Activated naive CD4-positive, alpha-beta T cell (primary cell): ENCODE measurements at places on chromosomes 7 and 10.

GRCh38 chr7:123410273-123410904 lies 124.0 kb downstream of the IQUB start:
- DNase-seq = no peak

DNA sequence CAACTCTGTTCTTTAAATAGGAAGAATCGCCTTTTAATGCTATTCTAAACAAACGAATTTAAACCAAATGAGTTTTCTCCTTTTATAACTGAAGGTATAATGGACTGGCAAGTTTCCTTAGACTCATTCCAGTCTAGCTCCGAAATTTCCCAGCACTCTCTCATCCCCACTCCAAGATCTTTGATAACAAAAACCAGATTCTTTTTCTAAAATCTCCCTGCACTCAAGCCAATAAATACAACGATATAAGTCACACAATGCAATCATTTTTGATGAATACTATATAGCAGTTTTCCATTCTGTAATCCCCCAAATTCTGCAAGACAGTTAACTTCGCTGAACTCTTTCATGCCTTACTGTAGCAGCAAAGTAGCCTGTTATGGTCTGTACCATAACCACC lies 1.9 kb downstream of the OGA start:
- no peak for DNase-seq

DNA sequence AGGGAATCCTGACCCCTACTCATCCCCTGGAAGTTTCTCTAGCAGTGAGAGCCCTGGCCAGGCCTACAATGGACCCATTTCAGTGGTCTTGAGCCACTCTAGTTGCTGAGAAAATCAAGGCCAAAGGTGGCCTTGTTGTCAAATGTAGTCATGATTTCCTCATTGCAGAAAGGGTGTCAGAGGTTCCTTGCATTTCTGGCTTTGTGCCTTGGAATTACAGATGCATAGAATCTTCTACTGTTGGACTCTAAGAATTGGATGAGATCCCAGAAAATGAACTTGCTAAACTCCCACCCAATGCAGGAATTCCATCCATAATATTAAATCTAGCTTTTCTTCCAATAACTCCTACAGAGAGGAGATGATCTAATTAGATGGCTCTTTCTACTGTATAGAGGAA lies 12.2 kb downstream of the CPA2 start:
- no peak for DNase-seq

DNA sequence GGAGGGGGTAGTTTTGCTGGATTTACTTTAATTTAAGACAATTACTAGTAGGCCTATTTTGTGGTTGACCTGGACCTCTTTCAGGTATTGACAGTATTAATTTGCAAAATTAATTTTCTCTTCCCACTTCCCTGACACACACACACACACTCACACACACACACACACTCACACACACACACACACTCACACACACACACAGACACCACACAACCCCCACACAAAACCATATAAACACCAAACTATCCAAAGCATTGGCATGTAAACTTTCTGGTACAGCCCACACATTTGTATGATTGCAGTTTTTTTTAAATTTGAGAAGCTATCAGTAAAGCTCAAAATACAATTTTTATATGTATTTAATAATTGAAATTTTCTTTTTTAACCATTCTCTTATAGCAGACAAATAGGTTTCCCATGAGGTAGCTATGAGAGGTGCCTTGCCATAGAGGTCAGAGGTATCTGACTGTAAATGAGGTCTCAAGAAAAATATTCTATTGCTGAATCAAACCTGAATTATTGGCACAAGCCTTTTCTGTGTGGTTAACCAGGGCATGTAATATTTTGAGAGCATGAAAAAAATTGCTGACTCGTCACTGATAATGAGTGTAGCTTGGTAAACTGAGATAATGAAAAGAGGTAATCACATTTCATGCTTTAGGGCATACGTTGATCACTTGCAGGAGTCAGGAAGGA lies 306.5 kb downstream of the GATA3 start:
- DNase-seq = no peak

DNA sequence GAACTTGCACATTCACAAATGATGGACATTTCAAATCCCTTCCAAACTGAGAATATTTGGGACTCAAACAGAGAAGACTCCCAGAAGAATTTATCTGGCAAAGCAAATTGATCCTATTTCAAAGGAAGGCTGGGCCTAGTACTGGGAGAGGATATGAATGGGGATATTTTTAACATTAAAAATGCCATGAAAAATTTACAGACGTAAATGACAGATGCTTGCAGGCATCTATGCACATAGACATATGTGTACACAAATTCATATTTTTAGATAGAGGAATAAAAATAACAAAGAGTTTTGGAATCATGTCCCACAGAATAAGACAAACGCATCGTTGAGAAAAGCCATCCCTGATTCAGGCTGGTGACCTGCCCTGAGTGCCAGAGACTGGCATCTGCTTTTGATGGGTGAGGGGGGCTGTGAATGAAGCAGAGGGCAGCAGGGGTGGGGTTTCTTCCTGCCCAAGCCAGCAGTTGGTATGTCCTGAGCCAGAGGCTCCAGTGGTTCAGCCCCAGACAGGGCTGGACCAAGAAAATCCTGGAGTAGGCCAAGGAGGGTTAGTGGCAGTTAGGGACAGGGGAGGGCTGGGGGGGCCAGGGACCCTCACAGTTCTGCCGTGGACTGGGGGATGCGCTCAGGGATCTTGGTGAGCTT lies 138.5 kb downstream of the SLIT1 start:
- no peak for DNase-seq

DNA sequence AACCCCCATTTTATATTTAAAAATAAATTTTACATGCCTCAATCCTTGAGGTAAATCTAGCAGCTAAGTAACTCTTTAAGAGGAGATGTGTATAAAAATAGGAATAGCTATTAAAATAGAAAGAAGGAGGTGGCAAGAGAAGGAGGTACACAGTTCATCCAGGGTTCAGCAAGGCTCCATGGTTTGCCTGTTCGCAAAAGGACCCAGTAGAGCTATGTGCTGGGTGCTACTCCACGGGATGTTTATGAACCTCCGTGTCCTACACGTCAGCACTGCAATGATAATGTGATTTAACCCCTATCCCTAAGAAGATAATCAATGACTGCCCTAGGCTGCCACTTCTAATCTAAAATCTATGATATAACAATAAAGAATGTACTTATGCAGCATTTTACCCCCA lies 926 bp upstream of the DENND11 start:
- no peak for DNase-seq

DNA sequence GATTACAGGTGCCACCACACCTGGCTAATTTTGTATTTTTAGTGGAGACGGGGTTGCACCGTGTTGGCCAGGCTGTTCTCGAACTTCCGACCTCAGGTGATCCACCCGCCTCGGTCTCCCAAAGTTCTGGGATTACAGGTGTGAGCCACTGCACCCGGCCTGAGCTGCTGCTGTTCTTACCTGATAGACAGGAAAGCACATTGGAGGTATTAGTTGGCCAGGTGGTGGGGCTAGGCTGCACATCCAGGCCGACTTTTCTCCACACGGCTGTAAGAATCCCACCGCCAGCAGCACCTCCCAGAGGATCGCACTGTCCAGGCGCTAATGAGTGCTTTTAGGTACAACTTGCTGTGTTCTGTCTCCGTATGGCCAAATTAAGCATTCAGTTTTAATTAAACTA lies 112.6 kb downstream of the WDR37 start:
- no peak for DNase-seq

- DNase-seq = no peak
Observed at GRCh38 chr7:33698692-33699128, 206.6 kb upstream of the BMPER start.

DNA sequence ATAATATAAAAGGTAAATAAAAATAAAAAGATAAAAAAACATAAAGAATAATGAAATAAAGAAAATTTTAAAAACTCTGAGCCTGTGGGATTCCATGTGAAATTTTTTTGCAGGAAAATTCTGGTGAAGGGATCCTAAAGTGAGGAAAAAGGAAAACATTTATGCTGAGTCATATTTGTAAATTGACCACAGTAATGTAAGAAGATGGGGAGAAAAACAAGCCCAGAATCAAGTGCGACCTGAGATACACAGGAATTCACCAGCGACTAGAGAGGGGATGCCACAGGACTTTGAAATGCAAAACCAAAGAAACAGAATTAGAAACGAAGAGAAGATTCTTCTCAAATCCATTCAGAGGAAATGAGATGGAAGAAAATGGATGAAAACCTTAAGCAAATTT lies 133.8 kb upstream of the PFKP start:
- no peak for DNase-seq

DNA sequence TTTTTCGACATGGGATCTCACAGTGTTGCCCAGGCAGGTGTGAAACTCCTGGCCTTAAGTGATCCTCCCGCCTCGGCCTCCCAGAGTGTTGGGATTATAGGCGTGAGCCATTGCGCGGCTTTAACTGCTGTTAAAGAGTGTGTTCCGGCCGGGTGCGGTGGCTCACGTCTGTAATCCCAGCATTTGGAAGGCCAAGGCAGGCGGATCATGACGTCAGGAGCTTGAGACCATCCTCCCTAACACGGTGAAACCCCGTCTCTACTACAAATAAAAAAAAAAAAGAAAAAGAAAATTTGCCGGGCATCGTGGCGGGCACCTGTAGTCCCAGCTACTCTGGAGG lies 1.1 kb downstream of the RABGEF1 start:
- no peak for DNase-seq

- no peak for DNase-seq
Observed at GRCh38 chr10:103429647-103430046, 22.5 kb downstream of the CALHM2 start.

DNA sequence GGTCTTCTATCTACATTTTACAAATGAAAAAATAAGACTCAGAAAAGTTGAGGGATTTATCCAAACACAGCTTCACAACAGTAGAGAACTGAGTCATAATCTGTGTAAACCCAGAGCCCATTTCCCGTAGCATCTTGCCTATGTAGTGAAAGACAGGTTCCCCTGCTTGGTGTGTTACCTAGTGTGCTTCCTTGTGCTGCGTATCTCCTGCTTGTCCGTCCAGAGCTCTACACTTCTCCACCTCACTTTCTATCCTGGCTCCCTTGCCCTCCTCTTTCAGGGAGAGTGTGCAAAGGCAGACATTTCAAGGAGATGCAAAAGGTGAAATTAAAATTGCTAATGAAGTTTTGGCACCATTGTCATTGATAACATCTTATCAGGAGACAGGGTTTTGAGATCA lies 1.4 kb upstream of the ASNS start:
- no peak for DNase-seq

DNA sequence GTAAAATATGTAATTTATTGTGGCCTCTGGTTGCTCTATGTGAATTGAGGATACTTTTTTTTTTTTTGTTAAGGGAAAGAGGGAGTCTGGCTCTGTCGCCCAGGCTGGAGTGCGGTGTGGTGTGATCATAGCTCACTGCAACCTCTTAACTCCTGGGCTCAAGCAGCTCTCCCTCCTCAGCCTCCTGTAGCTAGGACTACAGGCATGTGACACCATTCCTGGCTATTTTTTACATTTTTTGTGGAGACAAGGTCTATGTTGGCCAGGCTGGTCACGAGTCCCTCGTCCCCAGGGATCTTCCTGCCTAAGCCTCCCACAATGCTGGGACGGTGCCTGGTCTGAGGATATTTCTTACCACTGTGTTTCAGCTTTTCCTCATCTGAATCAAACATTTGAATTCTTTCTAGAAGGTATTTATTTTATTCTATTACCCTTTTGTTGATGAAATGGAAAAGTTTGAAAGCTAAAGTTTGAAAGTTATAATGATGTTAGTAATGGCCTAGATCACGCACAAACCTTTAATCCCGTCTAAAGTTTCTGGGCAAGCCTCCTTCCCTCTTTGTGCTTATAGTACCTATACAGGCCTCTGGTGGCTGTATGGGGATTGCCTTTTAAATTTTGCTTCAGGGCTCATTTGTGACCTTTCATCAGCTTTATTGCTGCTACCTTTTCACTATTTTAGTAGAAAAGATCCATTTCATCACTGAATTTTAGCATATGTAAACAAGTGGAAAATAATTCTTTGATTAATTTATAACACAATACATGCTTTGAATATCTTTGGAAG lies 2.0 kb downstream of the IFRD1 start:
- no peak for DNase-seq

DNA sequence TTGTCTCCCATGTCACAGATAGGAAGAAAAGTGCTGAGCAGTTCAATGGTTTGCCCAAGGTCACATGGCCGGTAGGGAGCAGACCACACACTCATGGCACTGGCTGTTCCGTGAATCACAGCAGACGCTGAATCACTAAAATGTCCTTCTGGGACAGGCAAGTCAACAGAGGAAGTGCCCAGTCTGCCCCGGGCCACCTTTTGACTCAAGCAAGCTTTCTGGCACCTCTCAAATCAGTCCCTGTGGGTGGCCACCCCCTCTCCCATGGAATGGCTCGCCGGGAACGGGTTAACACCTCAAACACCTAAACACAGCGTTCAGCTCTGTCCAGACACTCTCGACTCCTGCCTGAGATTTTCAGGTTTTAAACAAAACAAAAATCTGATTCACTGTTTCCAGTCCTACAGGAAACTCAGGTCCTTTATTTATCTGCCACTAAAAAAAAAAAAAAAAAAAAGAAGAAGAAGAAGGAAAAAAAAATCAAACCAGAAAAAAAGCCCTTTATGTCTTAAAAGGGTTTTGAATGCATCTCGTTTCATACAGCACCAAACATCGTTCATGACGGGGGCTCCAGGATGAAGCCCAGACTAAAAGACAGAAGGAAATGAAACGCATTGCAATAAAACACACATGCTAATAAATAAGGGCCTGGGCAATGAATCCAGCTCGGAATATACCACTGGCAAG lies 15.5 kb downstream of the CARD11 start:
- no peak for DNase-seq

GRCh38 chr10:49744924-49745605 lies 17.1 kb downstream of the OGDHL start:
- DNase-seq = no peak

GRCh38 chr10:54854843-54855242 lies 53.8 kb upstream of the PCDH15 start:
- DNase-seq = no peak

GRCh38 chr7:44796034-44796503 lies 412 bp upstream of the PPIA start:
- no peak for DNase-seq

- no peak for DNase-seq
Observed at GRCh38 chr10:121527690-121528089, 70.6 kb downstream of the FGFR2 start.

DNA sequence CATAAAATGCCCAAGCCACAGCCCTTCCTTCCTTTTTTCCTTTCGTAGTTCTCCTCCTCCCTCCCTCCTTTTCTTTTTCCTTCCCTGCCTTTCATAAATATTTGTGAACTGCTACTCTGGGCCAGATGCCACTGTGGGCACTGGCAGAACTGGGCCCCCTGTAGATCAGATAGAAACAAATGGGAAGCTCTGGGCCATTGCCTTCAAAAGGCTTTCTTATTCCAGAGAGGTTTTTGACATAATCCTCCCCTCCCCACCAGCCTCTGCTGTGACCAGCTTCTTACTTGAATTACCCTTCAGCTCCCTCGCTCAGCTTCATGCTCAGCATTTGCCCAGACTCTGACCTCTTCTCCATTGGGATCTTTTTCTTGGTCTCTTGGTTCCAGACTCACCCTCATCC lies 886.8 kb downstream of the LRMDA start:
- no peak for DNase-seq

- DNase-seq = no peak
Observed at GRCh38 chr7:154387252-154387651, 335.1 kb downstream of the DPP6 start.

GRCh38 chr7:110386913-110387312 lies 704.0 kb upstream of the LRRN3 start:
- no peak for DNase-seq

GRCh38 chr7:414681-415560 lies 104.7 kb downstream of the PDGFA start:
- no peak for DNase-seq
